Amygdala (tissue), 56 donors: ENCODE measurements at places on chromosomes 1 and 21.

DNA sequence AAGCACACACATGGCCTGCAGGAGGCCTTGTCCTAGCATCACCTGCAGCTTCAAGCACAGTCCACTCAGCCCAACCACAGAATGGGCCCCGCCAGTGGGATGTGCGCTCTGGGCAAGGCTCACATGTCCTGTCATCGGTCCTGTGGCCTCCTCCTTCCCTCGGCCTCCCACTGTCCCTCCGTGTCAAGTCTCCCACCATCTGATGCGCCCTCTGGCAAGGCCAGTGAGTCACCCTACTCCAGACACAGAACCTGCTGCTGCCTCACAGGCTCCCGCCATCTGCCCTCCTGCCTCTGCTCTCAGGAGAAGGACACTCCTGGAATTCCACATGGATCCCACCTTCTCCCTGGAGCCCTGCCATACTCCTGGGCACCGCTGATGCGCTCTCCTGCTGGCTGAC is 14.2 kb downstream of the KCNAB2 start:
- DNase-seq: no peak

GRCh38 chr1:199629624-199630023 is 397.9 kb upstream of the NR5A2 start:
- DNase-seq: no peak

DNA sequence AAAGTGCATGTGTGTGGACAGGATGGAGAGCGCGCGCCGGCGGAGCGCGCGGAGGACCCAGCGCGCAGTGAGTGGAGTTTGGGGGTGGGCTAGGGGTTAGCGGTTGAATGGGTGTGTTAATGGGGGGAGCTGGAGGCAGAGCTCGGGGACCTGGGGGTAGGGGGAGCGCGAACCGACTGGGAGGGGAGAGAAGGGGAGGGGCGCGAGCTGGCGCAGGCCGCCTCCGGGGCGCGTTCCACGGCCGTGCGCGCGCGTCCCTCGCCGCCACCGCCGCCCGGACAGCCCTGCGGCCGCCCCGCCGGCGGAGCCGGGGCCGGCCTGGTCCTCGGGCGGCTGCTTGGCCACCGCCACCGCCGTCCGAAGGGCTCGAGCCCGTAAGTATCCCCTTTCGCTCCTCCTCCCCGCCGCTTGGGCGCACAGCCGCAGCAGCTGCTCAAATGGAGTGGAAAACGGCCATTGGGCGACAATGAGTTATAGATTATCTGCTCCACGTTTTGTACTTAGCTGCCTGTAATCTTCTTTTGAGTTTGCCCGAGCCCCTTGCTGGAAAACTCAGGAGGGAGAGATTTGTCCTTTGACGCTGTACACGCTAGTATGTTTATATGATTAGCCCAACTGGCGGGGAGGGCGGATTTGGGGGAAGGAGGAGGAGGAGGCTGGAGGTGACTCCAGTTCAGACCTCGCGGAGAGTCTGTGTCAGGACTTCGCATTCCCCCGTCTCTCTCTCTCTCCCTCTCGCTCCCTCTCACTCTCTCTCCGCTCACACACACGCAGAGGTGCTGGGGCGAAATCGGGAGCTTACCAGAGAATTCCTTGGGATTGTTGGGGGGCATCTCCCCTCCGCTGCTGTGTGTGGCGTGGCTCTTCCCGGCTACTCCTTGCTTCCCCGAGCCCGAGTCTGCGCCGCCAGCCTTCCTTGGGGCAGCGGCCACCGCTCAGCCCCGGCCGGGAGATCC is at the start of gene ADGRL2:
ADGRL2 (plus strand) TSS at position 240 of the 956 bp plus-strand sequence. CDS start 36,051 bp downstream, outside the sequence.
- no peak for DNase-seq

- DNase-seq: no peak
Measured at GRCh38 chr1:182198006-182198605, 136.6 kb upstream of the ZNF648 start.

DNA sequence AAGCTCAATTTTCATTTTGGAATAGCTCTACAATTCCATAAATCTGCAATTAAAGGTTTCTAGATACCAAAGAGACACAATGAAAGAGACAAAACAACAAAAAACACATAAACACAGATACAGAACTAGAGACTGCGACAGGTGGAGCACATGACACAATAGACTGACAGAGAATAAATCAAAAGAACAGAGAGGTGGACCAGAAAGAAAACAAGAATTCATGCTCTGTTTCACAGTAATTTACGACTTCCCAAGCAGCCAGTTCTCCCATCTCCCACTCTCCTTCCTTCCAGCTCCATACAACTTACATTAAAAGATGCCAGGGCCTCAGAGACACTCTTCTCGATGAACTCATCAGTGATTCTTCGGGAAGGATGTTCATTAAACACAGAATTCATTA is 15.1 kb upstream of the RBM8A start:
- no peak for DNase-seq
